ENCODE measurements at places on chromosomes 5 and 9. TPM values are rescaled to one million over a fixed set of nuclear protein-coding genes. Genes with fewer than 3 reads are reported as not detected.

Gene PCDHB13
- 0.30 TPM for total RNA-seq

Gene FYB1
- not detected for total RNA-seq

Gene ENTPD2
- total RNA-seq: not detected

Gene C5orf34
- total RNA-seq: 4.3 TPM

Gene TIMD4
- total RNA-seq: not detected

Gene PCDHGA10
- 2.6 TPM for total RNA-seq

Gene CCDC152
- 0.20 TPM for total RNA-seq

Gene SQSTM1
- 928 TPM for total RNA-seq

Measured in mammary microvascular endothelial cell (primary cell).